ENCODE measurements at places on chromosomes 5 and 9. TPM values are rescaled to one million over a fixed set of nuclear protein-coding genes. Genes with fewer than 3 reads are reported as not detected.

FCN2 gene
- total RNA-seq: not detected

SLCO4C1 gene
- not detected for total RNA-seq

FOXD4L5 gene
- 0.08 TPM for total RNA-seq

OR1J2 gene
- not detected for total RNA-seq

DMRTA1 gene
- 0.38 TPM for total RNA-seq

SLC34A3 gene
- not detected for total RNA-seq

DNA sequence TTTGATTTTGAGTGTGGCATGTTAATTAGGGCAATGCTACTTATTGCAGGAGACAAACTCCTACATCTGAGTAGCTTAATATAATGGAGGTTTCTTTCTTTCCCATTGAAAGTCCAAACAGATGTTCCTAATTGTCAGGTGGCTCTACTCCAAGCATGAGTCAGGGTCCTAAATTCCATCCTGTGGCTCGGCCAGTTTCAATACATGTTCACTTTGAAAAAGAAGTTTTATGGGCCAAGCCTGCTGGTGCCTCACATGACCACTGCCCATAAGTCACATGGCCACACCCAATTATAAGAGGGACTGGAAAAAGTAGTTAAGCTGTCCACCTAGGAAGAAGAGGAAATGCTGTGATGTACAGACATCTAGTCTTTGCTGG is 170.4 kb downstream of the ARRDC3 start:
- DNase-seq: no peak

GRCh38 chr5:169408731-169409130 is 107.8 kb upstream of the SLIT3 start:
- DNase-seq: no peak

- DNase-seq: no peak
These were observed 123.9 kb upstream of the PUM3 start for GRCh38 chr9:2967766-2968165.
